ENCODE measurements at places on chromosomes 5 and 9.

GRCh38 chr5:71529682-71530081 lies 57.5 kb upstream of the MCCC2 start:
- DNase-seq: no peak

DNA sequence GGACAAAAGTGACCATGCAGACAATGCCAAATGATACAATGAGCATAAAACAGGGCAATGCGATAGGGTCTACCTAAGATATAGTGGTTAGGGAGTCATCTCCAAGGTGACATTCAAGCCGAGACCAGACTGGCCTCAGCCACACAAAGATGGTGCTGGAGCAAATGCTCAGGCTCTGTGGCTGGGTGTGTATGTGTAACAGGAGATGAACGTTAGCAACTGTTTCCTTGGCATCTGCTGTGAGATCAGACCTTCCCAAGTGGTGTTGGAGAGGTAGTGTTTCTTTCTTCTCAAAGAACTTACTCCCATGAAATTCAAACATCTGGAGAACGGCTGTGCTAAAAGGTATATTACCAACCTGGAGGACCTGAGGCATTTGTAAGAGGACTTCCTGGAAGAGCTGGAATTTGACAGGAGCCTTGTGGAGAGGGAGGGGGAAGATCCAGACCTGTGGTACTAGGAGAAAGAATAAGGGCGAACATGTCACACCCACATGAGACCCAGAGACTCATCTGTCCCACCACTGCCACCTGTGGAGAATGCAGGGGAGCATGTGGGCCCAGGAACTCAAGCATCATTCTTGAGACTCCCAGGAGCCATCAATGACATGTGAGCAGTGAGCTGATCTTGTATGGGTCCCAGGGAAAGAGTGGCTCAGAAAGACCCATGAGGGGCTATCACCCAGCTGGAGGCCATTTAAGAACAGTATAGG lies 21.4 kb upstream of the ANXA6 start:
- no peak for DNase-seq

DNA sequence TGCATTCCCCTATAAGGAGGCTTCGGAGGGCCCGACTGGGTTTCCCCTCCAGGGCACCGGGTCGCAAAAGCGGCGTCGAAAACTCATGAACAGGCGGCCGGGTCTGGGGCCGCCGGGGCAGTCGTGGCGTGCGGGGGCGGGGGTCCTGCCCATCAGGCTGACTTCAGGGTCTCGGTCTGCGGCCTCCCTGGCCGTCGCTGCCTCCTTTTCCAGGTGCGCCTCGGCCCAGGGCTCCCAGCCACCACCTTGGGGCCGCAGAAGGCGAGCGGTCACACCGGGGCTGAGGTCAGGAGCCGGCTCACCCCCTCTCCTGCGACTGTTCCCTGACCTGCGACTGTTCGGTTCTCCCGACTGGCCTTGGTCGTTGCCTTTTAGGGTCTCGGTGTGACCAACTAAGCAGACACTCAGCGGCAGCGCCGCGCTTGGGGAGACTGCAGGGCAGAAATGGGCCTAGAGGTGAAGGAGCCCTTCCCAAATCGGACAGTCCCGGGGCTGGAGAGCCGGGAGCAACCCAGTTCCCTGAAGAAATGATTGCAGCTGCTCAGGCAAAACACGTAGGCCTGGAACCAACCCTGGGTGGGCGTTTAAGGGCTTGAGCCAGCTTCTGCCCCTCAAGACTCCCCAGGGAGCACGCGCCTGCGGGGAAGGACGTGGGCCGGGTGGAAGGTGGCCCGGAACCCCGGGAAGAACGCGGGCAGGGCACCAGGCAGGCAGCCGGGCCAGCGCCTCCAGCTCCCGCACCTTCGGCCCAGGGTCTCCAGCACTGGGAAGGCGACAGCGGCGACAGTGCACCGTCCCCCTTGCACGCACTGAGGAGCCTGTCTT lies 11.2 kb downstream of the IRX2 start:
- DNase-seq: no peak

- peak; percentile 66 for DNase-seq
Observed at GRCh38 chr9:79583952-79584654, 12.3 kb downstream of the TLE4 start.

DNA sequence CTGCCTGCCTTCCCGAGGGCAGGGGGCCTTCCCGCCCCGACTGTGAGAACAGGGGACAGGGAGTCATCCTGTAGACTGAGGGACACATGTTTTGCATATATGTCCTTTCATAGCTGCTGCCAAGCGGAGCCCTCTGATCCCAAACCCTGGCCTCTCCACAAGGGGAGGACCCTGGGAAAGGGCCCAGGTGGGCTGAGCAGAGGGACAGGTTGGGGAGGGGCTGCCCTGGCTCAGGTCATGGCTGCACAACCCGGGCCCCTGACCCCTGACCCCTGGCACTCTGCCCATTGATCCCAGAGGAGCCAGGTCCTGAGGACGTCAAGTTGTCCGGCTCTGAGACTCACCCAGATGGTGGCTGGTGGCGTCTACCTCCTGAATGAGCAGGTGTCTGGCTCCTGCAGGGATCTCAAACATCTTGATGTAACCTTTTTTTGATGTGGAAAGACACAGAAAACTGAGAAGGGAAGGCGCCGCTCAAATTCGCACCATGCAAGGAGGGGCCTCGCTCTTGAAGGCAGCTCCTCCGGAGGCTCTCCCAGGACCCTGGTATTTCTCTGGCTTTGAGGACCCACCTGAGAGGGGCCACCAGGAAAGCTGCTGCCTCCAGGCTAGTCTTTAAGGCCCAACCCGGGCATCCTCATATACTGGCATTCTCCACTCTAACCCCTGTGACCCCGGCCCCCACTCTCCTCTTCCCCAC lies 71.9 kb downstream of the ZNF354C start:
- no peak for DNase-seq

DNA sequence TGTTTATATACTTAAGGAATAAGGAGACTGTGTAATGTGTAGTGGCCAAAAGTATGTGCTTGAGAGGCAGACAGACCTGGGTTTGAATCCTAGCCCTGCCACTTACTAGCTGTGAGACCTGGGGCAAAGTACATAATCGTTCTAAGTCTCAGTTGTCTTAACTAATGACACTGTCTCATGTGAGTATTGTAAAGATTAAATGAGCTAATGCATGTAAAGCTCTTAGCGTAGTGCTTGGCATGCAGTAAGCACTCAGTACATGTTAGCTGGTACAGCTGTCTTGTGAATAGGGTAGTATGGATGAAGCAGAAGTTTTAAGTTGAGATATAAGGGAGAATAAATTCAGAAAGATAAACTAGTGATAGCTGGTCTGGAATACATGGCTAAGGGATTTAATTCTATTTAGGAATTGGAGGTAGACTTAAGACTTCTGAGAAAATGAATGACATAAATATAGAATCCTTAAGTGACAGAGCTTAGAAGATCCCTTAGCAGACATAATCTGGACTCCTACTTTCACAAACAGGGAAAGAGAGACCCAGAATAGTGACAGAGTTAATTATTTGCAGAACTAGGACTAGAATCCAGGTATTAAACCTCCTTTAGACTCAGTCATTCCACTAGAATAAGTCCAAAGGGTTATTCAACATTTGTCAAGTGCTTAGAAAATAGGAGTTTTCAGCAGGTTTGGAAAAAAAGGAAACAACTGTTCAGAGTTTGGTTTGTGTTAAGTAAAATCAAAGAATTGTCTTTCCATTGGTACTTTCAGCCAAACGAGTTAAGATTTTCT lies 13.1 kb downstream of the GPR21 start:
- no peak for DNase-seq

GRCh38 chr9:93949694-93950449 lies 5.3 kb downstream of the BARX1 start:
- DNase-seq: no peak

DNA sequence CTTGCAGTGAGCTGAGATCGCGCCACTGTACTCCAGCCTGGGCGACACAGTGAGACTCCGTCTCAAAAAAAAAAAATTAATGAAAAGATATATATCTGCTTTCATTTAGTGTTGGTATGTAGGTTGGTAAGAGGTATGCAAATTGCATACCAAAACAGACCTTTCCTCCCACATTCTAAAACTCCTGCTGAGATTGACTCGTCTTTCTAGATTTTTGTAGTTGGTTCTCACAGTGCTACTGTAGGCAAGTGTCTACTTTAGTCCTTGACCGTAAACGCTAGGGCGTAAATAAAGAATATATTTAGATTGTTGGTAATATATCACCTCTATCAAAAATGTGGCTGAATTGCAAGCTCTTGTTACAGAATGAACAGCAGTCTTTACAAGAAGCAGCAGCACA lies 445.9 kb downstream of the CHSY3 start:
- no peak for DNase-seq

GRCh38 chr5:133480366-133480765 lies 132.0 kb downstream of the FSTL4 start:
- no peak for DNase-seq

GRCh38 chr5:112635771-112636731 lies 101.6 kb upstream of the APC start:
- DNase-seq: peak; percentile 71

DNA sequence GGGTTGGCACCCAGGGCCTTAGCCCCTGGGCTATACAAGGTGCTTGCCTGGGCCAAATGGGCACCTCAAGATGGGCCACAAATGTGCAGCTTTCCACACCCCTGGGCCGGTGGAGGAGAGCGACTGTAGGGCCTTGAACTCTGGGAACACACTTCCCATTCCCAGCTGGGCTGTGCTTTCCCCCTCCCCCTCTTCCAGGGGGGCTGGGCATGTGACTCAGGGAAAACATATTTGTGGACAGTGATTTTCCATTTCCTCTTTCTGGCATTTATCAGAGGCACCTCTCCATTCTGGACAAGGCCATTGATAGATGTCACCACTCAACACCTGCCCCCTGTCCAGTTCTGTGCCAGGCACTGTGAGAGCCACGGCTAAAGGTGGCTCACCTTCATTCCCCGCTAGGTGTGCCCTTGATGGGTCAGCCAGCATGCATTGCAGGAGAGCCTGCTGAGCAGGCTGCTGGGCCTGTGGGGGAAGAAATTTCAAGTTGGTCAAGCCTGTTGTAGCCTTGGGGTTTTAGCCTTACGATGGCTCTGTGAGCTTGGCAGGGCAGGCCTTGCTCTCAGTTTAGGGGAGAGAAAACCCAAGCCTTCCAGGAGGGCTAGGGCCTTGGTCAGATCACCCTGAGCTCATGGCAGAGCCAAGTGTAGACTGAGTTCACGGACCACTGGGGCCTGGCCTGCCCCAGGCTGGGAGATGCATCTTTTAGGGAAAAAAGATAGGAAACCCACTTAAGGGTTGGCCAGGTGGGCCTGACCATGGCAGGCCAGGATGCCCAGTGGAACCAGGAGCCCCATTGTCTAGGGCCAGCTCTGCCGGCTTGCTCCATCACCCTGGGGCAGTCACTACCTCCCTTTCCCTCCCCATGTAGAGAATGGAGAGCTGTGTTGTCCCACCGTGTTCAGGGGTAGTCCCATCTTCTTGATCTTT lies 113.9 kb downstream of the DAB2IP start:
- DNase-seq: no peak

- no peak for DNase-seq
Observed at GRCh38 chr5:105632043-105632442, 2038.7 kb downstream of the EFNA5 start.

- no peak for DNase-seq
Observed at GRCh38 chr5:89723907-89724306, 685.6 kb downstream of the CETN3 start.

DNA sequence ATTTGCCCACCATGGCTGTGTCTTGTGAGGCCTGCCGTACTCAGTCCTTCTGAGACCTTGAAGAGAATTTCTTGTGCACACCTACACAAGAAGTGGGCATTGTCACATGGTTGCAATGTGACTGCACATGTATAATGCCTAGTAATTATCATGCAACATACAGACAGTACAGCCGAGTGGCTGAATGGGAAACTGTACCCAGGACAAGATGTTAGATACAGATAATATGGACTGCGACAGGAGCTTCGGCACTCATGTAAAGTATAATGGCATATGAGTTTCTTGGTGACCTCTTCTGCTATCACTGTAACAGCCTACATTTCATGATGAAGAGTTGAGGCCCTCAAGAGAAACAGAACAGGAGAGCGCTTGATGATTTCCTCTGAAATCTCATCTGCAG lies 4.8 kb upstream of the PRKACG start:
- peak; percentile 94 for DNase-seq

DNA sequence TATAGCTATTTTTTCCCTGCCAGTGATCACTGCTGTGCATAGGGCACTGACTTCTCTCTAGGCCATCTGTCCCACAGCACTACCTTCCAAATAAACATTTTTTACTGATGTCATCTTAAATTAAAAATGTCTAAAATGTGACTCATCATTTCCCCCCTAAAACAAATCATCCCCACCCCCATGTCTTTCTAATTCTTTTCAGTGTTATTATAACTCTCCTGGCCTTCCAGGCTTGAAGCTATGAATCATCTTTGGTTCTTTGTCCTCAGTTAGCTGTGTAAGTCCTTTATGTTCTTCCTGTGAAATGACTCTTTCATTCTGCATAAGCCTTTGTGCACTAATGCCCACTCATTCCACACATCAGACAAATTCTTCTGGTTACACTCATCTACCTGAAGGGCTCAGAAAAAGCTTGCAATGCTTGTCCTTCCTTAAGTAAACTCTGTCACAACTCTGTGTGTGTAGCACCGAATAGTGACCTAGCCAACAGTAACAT lies 78.1 kb downstream of the CFAP95 start:
- DNase-seq: no peak

GRCh38 chr5:91175708-91176107 lies 207.4 kb downstream of the ARRDC3 start:
- DNase-seq: no peak

- no peak for DNase-seq
Observed at GRCh38 chr5:178590924-178591423, 781 bp upstream of the COL23A1 start.

DNA sequence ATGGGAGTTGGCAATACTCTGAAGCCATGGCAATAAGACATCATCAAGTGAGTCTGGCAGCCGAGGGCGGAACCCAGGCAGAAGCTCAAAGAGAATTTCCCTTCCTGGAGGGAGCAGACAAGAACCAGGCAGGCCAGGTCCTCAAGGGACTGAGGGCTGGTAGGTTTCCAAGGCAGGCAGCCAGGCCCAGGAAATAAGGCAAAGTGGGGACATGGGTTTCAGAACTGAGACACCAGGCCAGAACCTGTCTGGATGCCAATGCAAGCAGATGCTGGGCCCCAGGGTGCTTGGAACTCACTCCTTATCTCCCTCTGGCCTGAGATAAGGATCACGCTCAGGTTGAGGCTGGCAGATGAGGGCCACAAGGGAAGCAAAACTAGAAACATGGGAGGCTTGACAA lies 8.9 kb downstream of the TSSK1B start:
- no peak for DNase-seq

- DNase-seq: no peak
Observed at GRCh38 chr9:6188466-6188865, 27.1 kb upstream of the IL33 start.

- DNase-seq: no peak
Observed at GRCh38 chr5:33324667-33325307, 116.0 kb upstream of the TARS1 start.
